ENCODE measurements at places on chromosomes 5 and 9. TPM values are rescaled to one million over a fixed set of nuclear protein-coding genes. Genes with fewer than 3 reads are reported as not detected.

GRCh38 chr9:93298498-93299417 lies 114.8 kb downstream of the WNK2 start:
- DNase-seq, result no peak

DNA sequence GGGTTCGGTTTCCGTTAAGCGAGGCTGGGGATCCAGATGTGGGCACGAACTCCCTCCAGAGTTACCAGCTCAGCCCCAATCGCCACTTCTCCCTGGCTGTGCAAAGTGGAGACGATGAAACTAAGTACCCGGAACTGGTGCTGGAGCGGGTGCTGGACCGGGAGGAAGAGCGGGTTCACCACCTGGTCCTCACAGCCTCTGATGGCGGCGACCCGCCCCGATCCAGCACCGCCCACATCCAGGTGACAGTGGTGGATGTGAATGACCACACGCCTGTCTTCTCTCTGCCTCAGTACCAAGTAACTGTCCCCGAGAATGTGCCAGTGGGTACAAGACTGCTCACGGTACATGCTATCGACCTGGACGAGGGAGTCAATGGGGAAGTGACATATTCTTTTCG lies 803 bp downstream of the PCDHGA7 start:
- DNase-seq, result no peak

DNA sequence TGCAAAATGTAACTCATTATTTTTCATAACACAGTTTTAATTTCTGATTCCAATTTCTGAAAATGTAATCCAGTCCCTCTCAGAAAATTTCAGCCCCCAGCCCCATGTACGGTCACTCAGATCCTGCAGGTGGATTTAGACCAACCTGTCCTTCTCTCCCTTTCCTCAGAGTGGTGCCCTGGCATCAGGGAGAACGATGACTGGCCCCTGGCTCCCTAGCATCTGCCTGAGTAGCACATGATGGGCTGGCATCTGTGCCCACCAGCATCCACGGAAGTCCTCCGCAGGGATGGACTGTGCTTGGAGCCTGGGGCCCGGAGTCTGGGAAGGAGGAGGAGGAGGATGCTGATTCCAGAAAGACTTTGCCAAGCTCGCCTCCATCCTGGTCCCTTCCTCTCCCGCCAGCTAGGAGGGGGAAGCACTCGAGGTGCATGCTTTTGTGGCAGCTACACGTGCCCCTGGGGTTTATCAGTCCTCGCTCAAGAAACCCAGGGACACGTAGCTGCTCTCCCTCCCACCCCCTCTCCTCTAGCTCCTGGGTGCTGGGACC lies 54.4 kb upstream of the RUFY1 start:
- no peak for DNase-seq

DNA sequence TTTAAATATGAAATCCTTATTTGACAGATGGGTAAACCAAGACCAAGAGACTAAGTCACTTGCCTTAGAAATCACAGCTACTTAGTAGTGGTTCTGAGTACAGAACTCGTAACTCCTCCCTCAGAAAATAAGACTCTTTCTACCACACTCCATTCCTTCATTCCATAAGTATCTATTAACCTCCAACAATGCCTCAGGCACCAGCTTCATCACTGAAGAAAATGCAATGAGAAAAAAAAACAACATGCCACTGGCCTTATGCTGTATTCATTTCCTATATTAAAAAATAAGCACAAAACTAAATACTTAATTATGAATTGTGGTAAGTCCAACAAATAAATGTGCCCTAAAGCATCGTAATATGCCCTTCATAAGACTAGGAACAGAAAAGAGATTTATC lies 13.5 kb upstream of the FREM1 start:
- no peak for DNase-seq

The PCDHA9 gene
- 0.07 TPM for total RNA-seq

DNA sequence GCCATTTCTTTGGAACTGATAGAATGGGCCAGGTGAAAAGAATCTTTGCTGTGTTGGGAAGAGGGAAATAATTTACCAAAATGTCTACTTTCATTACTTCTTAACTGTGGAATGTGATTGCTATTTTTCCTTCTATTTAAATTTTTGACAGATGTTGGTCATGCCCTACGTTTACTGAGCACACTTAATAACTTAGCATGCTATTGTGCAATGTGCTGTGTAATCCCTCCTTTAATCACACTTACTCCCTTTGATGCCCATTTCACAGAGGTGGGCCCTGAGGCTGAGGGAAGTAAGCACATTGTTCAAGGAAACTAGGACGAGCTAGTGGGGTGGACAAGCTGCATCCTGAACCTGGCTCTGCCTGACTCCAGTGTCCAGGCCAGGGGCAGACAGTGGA lies 47.8 kb upstream of the INSYN2B start:
- DNase-seq, result no peak

All from gastrocnemius medialis (tissue), 4 donors.